Colonic mucosa (tissue), 4 donors: ENCODE measurements at places on chromosomes 6 and 20. TPM values are rescaled to one million over a fixed set of nuclear protein-coding genes. Genes with fewer than 3 reads are reported as not detected.

HLA-DOA gene
- 4.3 TPM for total RNA-seq

NDUFAF4 gene
- total RNA-seq: 35.3 TPM

MYCT1 gene
- 4.8 TPM for total RNA-seq

FAM83B gene
- total RNA-seq: 62.8 TPM

NFATC2 gene
- 5.8 TPM for total RNA-seq

POU5F1 gene
- total RNA-seq: 7.0 TPM

ATF6B gene
- total RNA-seq: 131 TPM

SOBP gene
- 3.4 TPM for total RNA-seq

ZNF334 gene
- 1.6 TPM for total RNA-seq
